Naive thymus-derived CD8-positive, alpha-beta T cell (primary cell): ENCODE measurements at places on chromosomes 6 and 20. TPM values are rescaled to one million over a fixed set of nuclear protein-coding genes. Genes with fewer than 3 reads are reported as not detected.

WFDC10B gene
- not detected for polyA plus RNA-seq

RSPH4A gene
- polyA plus RNA-seq, result 0.13 TPM

ZBP1 gene
- polyA plus RNA-seq, result 10.9 TPM

MYB gene
- 2.4 TPM for polyA plus RNA-seq

RAD21L1 gene
- not detected for polyA plus RNA-seq

NKAIN2 gene
- polyA plus RNA-seq, result not detected

COL21A1 gene
- not detected for polyA plus RNA-seq

GRCh38 chr6:114119056-114119455 lies 148.1 kb upstream of the HDAC2 start:
- no peaks in the 10 kb centered on the region for H3K36me3 ChIP-seq
- no peaks in the 10 kb centered on the region for H3K4me1 ChIP-seq
- peaks cover 13% of the 10 kb centered on the region for H3K27me3 ChIP-seq
- no peak for DNase-seq
- no peak overlapping the region for H3K4me3 ChIP-seq

- no peak overlapping the region for H3K4me3 ChIP-seq
- H3K4me1 ChIP-seq, result no peaks in the 10 kb centered on the region
- H3K36me3 ChIP-seq, result no peaks in the 10 kb centered on the region
- H3K27ac ChIP-seq, result no peak overlapping the region
These were observed 73.0 kb upstream of the PBOV1 start for GRCh38 chr6:138291036-138291848.

DNA sequence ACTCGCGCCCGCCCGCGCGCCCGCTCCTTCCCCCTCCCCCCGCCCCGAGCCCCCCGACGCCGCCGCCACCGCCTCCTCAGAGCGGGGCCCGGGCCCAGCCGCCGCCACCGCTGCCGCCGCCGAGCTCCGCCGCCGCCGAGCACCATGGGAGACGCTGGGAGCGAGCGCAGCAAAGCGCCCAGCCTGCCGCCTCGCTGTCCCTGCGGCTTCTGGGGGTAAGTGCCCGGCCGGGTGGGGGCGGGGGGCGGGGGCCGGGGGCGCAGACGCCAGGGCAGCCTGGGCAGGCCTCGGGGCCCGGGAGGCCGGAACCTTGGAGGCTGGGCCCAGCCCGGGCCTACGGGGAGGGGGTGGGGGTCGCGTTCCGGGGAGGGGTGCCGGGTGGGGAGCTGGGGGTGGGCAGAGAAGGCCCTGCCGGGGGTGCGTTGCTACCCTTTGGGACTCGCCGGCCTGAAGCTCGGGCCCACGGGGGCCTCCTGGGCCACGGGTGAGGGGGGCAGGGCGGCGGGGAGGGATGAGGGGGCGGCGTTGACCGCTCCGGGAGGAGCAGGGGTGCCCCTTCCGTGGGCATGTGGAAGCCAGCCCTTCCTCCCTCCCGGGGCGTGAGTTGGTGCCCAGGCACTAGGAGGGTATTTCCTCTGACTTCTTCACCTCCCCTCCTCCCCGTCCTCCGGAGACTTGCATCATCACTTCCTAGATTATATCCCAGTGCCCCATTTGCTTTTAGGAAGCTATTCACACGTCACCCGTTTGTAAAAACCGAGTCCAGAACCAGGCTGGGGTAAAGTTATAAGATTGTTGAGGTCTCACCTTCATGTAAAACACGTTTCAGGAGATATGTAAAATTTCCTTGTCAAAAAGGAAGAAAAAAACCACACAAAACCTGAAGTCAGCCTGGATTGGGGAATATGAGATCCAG lies 533 bp downstream of the ZFAND3 start:
- H3K36me3 ChIP-seq, result no peaks in the 10 kb centered on the region
- peaks cover 24% of the 10 kb centered on the region for H3K4me1 ChIP-seq
- H3K4me3 ChIP-seq, result peak overlapping the region; percentile 99
- H3K27ac ChIP-seq, result peak overlapping the region; percentile 99

- no peak overlapping the region for H3K27ac ChIP-seq
- peaks cover 10% of the 10 kb centered on the region for H3K36me3 ChIP-seq
- H3K4me1 ChIP-seq, result no peaks in the 10 kb centered on the region
- DNase-seq, result no peak
- no peak overlapping the region for H3K4me3 ChIP-seq
These were observed 19.4 kb upstream of the CTAGE9 start for GRCh38 chr6:131730264-131730663.

DNA sequence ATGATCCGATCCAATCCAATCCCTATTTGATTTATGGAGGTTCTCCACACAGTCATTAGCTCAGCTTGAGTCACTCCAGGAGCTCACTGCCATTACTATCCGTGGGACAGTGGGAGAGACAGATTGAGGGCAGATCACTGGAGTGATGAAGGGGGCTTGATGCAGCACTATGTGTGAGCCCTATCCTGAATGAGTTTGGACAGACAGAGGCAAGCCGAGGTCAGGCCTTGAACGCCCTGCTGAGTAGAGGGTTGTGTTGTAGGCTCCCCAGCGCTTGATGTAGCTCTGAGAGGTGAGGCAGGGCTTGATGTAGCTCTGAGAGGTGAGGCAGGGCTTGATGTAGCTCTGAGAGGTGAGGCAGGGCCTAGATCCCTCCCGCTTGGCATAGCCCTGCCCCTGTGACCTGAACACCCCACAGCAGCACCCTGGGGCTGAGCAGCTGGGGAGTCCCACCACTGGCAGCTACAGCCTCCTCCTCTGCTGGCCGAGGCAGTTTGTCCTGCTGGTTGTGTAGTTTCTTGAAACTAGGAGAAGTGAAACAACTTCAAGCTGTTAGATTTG lies 58.7 kb downstream of the ZFAND3 start:
- DNase-seq, result no peak
- no peaks in the 10 kb centered on the region for H3K27me3 ChIP-seq
- H3K4me3 ChIP-seq, result no peak overlapping the region
- peaks cover 75% of the 10 kb centered on the region for H3K4me1 ChIP-seq

DNA sequence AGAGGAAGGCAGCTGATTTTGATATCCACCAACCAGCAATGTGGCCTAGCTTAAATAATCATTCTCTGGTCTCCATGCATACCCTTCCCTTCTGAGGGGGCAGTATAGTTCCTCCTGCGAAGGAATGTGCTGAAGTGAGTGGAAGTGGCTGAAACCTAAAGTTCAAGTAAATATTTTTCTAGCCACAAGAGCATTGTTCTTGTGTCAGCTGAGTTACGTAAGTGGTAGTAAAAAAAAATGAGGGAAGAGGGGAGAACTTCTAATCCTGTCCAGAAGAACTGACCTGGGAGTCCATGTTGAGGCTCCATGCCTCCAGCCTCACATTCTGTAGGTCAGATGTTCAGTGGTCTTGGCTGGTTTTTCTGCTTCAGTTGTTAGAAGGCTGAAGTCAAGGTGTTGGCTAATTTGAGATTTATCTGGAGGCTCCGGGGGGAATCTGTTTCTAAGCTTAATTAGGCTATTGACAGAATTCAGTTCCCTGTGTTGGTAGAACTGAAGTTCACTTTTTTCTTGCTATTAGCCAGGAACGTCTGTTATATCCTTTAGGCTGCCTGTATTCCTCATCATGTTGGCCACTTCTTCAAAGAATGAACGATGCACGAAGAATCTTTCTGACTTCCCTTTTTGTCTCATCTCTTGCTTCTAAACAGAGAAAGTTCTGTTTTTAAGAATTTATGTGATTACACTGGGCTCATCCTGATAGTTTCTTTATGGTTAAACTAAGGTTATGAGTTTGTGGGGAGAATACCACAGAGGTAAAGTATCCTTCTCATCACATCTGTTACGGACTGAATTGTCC lies 207.1 kb upstream of the PRSS16 start:
- no peak overlapping the region for H3K27ac ChIP-seq
- no peak overlapping the region for H3K4me3 ChIP-seq
- no peaks in the 10 kb centered on the region for H3K36me3 ChIP-seq
- peaks cover 45% of the 10 kb centered on the region for H3K27me3 ChIP-seq
- H3K4me1 ChIP-seq, result no peaks in the 10 kb centered on the region
- DNase-seq, result no peak

- H3K36me3 ChIP-seq, result no peaks in the 10 kb centered on the region
- H3K27ac ChIP-seq, result no peak overlapping the region
- H3K4me1 ChIP-seq, result no peaks in the 10 kb centered on the region
- no peak for DNase-seq
- H3K27me3 ChIP-seq, result no peaks in the 10 kb centered on the region
- H3K4me3 ChIP-seq, result no peak overlapping the region
These were observed 490.3 kb downstream of the COL12A1 start for GRCh38 chr6:74715355-74716085.

- H3K27me3 ChIP-seq, result peaks cover 19% of the 10 kb centered on the region
- no peak overlapping the region for H3K4me3 ChIP-seq
- H3K36me3 ChIP-seq, result no peaks in the 10 kb centered on the region
- H3K27ac ChIP-seq, result no peak overlapping the region
- DNase-seq, result no peak
These were observed 41.0 kb upstream of the GCNT2 start for GRCh38 chr6:10479939-10480700.

- H3K27ac ChIP-seq, result no peak overlapping the region
- no peak for DNase-seq
- no peaks in the 10 kb centered on the region for H3K36me3 ChIP-seq
These were observed 139.9 kb downstream of the KCNQ5 start for GRCh38 chr6:72761761-72762160.

- peak overlapping the region; percentile 31 for H3K27ac ChIP-seq
- no peak for DNase-seq
- H3K4me3 ChIP-seq, result peak overlapping the region; percentile 39
- peaks cover under 1% of the 10 kb centered on the region for H3K27me3 ChIP-seq
- peaks cover 24% of the 10 kb centered on the region for H3K4me1 ChIP-seq
These were observed 519.2 kb upstream of the NOX3 start for GRCh38 chr6:155974811-155975323.

DNA sequence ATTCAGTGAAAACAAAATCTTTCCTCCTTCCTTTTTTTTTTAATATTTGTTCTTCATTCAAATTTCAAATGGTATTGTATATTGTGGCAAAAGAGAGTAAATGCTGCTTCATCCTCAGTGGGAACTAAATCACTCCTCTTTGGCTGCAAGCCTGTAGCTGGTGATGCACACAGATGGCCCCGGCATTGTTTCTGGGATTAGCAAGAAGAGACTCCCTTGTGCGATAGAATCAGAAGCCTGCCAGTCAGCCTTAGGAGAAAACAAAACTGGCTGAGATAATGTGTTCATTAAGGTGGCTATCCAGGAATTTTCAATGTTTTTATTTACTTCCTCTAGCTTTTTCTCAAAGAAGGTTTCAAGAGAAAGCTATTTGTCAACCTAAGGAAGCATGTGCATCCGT lies 20.7 kb upstream of the ELOVL2 start:
- no peaks in the 10 kb centered on the region for H3K36me3 ChIP-seq
- H3K4me3 ChIP-seq, result no peak overlapping the region
- no peaks in the 10 kb centered on the region for H3K4me1 ChIP-seq
- no peak for DNase-seq
- peaks cover 3% of the 10 kb centered on the region for H3K27me3 ChIP-seq
- peak overlapping the region; percentile 26 for H3K27ac ChIP-seq

GRCh38 chr6:113699239-113699638 lies 157.9 kb upstream of the MARCKS start:
- H3K4me3 ChIP-seq, result no peak overlapping the region
- DNase-seq, result no peak
- no peaks in the 10 kb centered on the region for H3K27me3 ChIP-seq
- H3K4me1 ChIP-seq, result no peaks in the 10 kb centered on the region
- no peak overlapping the region for H3K27ac ChIP-seq
- H3K36me3 ChIP-seq, result no peaks in the 10 kb centered on the region

DNA sequence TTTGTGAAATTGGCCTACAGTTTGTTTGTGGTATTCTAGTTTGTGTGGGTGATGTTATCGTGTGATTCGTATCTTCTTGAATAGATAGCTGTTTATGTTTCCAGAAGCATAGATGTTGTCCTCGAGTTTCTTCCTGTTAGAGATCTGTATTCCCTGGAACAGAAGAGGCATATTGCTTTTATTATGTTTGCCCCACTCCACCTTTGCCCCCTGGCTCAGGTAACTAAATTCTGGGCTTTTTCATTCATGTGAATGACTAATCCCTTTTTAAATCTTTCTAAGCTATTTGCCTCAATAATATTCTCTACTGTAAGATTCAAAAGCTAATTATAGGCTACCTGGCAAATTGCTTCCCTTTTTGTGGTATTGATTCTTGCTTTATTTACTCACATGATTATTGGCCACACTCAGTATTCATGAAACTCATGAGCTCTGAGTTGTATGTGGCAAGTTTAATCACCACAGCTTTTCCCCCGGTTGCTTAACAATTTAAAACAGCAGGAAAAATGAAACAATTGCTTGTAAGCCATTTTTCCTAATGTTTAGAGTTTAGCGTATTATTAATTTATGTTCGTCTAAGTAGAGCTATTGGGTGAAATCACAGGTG lies 12.6 kb downstream of the RNF217 start:
- peaks cover 17% of the 10 kb centered on the region for H3K27me3 ChIP-seq
- DNase-seq, result no peak
- H3K36me3 ChIP-seq, result peaks cover 9% of the 10 kb centered on the region
- no peaks in the 10 kb centered on the region for H3K4me1 ChIP-seq
- no peak overlapping the region for H3K4me3 ChIP-seq
